Left kidney (tissue), 8 donors: ENCODE measurements at places on chromosomes 12 and 14. TPM values are rescaled to one million over a fixed set of nuclear protein-coding genes. Genes with fewer than 3 reads are reported as not detected.

DNA sequence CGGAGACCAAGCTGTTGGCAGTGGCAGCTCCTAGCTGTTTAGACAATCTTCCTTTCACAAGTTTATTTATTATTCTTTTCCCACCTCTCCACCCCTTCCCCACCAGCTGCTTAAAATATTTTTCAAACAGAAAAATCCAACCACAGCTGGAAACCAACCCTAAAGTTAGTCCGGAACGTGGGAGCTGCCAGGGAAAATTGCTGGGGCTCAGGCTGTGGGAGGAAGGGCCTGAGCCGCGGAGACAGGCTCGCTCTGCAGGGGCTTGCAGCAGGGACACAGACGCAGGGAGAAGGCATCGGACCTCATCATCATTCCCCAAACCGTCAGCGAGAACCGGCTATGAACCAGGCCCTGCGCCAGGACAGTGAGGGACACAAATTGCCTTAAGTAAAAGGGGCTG, 16.1 kb upstream of the TMEM106C start:
- DNase-seq: no peak

Gene JAG2
- polyA plus RNA-seq: 7.5 TPM

DNA sequence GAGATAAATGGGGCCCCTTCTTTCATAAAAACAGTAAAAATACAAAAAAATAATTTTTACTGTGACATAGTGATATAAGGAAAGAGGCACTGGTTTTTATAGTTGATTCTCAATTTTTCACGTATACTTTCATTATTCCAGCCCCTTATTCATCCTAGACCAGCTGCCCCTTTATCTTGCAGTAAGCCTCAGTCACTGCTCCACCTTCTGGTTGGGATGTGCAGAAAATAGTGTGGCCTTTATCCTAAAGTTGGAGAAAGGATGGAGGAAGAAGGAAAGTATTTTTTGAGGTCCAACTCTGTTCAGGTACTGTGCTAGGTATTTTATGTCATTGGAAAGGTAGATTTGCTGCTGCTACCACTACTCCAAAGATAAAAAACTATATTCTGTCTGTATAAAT, 172.7 kb downstream of the ANO6 start:
- DNase-seq: peak; percentile 37

- no peak for DNase-seq
Observed at GRCh38 chr12:89786177-89786810, 77.7 kb upstream of the ATP2B1 start.

GRCh38 chr14:82872494-82872893, 1338.8 kb upstream of the SEL1L start:
- no peak for DNase-seq

DNA sequence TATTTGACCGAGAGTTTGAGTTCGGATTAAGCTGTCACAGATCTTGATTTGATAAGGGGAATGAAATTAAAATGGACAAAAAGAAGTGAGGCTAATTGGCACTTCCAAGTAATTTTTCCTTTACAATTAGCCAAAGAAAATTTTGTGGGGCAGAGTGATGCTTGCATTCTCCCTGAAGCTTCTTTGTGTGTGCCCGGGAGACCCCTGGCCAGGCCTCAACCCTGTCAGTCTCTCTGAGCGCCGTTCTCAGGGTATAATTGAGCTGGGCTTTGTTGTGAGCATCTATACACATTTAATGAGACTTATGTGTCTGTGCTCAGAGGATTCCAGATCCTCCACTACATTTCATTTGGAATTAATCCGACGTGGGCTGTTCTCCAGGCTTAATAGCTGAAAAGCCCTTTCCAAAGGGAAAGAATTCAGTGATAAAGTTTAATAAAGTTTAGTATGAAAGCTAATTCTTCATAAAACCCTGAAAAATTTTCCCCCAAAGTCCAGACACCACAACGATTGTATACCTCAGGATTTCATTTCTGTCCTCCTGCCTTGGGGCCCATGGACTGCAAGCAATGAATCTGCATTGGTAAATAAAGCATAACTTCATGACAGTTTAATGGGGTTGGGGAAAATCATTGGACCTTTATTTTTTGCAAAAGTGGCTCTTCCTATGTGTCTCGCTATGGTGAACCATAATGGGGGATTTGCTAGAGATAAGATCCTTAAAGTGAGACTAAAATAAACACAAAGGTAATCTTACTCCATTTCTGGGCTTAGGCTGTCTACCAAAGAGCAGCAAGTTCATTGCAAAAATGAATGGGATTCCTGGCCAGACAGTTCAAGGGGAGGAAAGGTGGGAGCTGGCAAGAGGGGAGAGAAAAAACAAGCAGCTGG, 292.6 kb downstream of the C12orf75 start:
- DNase-seq: no peak
